A673 (cell line): ENCODE measurements at places on chromosomes 16 and 17. TPM values are rescaled to one million over a fixed set of nuclear protein-coding genes. Genes with fewer than 3 reads are reported as not detected.

- no peak for DNase-seq
- H3K27me3 ChIP-seq = no peaks in the 10 kb centered on the region
- H3K4me3 ChIP-seq = no peak overlapping the region
These were observed 2.5 kb downstream of the CISD3 start for GRCh38 chr17:38732376-38733281.

DNA sequence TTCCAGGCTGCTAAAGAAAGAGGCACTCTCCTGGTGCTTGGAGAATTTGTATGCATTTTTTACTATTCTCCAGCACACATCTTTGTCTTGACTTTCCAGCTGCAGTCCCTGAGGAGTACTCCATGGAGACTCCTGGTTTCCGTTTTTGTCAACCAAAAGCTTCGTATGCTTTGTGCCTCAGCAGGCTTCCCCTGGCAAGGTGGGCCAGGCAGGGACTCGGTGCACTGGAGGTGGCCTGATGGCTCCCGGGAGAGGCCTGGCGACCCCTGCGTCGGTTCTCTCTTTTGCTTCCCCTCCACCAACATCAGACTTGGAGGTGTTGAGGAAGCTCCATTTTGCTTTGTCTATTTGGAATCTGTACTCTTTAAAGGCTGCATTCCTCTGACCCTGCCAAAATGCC is 23.7 kb downstream of the CDK5R1 start:
- no peaks in the 10 kb centered on the region for H3K4me1 ChIP-seq
- H3K4me3 ChIP-seq = no peak overlapping the region
- DNase-seq = no peak
- H3K27me3 ChIP-seq = no peaks in the 10 kb centered on the region
- no peak overlapping the region for H3K27ac ChIP-seq

DNA sequence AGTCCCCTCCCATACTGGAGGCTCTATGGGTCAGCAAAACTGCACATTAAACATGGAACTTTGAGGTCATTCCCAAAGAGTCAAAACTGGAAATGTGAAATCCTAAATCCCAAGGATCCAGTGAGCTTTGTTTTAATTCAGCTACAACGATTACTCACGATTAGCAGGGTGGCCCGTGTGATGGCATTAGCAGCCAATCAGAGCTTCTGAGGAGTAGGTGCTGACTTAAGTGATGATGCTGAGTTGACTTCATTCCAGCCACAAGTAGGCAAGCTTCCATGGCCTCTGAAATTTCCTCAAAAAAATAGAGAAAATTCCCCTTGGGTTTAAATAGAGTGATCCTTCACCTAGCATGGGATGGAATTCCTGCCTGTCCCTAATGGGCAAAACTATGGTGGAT is 28.1 kb upstream of the BEAN1 start:
- H3K36me3 ChIP-seq = no peaks in the 10 kb centered on the region
- H3K4me3 ChIP-seq = no peak overlapping the region
- no peak for DNase-seq
- no peaks in the 10 kb centered on the region for H3K27me3 ChIP-seq

- no peak for DNase-seq
- peaks cover 9% of the 10 kb centered on the region for H3K27me3 ChIP-seq
- H3K4me1 ChIP-seq = no peaks in the 10 kb centered on the region
- H3K36me3 ChIP-seq = no peaks in the 10 kb centered on the region
- no peak overlapping the region for H3K4me3 ChIP-seq
These were observed 93.5 kb downstream of the NXN start for GRCh38 chr17:885971-886571.

DNA sequence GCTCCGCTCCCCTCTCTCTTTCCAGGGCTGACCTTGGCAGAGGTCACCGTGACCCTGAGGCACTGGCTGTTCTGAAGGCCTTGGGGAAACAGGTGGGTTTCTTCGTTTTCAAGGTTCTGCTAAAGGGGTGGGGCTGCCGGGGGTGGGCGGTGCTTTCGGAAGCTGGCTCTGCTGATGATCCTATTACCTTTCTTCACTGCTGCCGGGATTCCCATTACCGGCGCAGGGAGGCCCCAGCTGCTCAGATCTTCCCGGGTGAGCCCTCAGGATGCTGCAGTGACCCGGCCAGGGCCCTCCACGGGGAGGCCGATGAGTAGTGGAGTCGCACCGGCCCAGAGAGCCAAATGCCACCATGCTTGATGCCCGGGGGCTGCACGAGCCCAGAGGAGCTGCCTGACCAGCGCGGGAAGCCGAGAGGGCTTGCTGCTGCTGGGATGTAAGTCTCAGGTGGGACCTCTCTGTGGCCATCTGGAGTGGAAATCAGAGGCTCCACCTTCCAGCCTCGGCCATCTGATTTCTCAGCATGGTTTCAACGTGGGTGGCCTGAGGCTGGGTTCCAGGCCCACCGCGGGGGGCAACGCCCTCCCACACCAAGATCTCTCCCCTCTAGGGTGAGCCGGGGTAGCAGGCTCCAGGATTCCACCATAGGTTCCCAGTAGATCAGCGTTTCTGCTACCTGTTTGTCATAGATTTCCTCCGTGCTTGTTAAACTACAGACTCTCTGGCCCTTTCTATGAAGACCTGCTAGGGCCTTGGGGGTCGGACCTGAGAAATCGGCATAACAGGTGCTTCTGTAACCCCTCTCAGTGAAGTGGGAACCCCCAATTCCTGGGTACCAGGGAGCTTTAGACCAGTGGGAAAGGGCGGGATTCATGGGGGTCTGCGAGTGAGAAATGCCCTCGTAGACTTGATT is 21.6 kb upstream of the ADCY7 start:
- no peak for DNase-seq
- no peak overlapping the region for H3K4me3 ChIP-seq
- H3K27me3 ChIP-seq = no peaks in the 10 kb centered on the region
- no peak overlapping the region for H3K27ac ChIP-seq
- no peaks in the 10 kb centered on the region for H3K36me3 ChIP-seq

DNA sequence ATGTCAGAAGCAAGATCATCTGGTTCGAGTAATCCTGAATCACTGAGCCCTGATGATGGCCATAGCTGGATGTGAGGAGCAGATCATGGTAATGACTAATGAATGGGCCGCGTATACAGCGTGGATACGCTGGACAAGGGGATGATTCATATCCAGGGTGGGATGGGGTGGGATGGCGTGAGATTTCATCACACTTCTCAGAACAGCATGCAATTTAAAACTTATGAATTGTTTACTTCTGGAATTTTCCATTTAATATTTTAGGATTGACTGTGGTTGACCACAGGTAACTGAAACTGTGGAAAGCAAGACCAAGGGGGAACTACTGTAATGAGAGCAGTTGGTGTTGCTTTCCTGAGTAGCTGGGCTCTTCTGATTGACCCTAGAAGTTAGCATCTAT is 225.5 kb downstream of the STX8 start:
- no peak for DNase-seq
- H3K4me3 ChIP-seq = no peak overlapping the region
- no peaks in the 10 kb centered on the region for H3K36me3 ChIP-seq
- H3K27ac ChIP-seq = no peak overlapping the region
- H3K27me3 ChIP-seq = no peaks in the 10 kb centered on the region
- H3K4me1 ChIP-seq = no peaks in the 10 kb centered on the region

DNA sequence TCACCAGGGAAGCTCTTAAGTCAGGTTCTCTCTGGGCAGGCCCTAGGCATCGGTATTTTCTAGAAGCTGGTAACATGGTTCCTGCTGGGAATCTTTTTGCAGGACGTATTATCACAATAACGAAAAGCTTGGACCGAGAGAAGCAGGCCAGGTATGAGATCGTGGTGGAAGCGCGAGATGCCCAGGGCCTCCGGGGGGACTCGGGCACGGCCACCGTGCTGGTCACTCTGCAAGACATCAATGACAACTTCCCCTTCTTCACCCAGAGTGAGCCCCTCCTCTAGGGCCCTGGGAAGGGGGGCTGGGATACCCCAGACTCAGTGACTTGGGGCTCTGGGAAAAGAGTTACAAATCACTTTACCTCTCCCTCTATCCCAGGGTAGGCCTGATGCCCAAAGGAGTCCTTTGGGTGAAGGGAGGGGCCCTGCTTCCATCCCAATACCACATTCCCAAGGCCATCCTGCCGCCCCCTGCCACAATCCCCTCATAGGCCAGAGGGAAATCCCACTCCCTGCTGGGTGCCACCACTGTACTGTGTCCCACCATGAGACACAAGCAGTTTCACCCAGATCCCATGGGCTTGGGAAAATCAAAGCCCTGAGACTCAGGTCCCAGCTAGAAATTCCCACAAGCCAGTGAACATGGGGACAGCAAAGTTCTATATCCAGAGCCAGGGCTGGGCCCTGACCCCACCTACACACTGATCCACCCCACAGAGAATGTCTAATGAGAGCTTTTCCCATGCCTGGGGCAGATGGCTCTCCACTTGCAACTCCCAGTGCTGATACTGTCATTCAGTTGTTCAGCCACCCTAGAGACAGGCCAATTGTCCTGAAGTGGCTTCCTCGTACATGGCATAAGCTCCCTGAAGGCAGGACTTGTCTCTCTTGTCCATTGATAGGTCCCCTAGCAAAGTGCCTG is 23.0 kb downstream of the CDH5 start:
- H3K36me3 ChIP-seq = no peaks in the 10 kb centered on the region
- no peak overlapping the region for H3K4me3 ChIP-seq
- no peak for DNase-seq
- H3K4me1 ChIP-seq = no peaks in the 10 kb centered on the region

- DNase-seq = no peak
- no peak overlapping the region for H3K27ac ChIP-seq
- no peaks in the 10 kb centered on the region for H3K27me3 ChIP-seq
- H3K36me3 ChIP-seq = no peaks in the 10 kb centered on the region
- H3K4me3 ChIP-seq = no peak overlapping the region
These were observed 831.0 kb upstream of the EEF2KMT start for GRCh38 chr16:5928476-5929065.

- no peak overlapping the region for H3K27ac ChIP-seq
- no peaks in the 10 kb centered on the region for H3K4me1 ChIP-seq
- H3K4me3 ChIP-seq = no peak overlapping the region
- no peak for DNase-seq
- no peaks in the 10 kb centered on the region for H3K36me3 ChIP-seq
- H3K27me3 ChIP-seq = no peaks in the 10 kb centered on the region
These were observed 12.7 kb downstream of the SCGB1C2 start for GRCh38 chr17:149897-150584.

DNA sequence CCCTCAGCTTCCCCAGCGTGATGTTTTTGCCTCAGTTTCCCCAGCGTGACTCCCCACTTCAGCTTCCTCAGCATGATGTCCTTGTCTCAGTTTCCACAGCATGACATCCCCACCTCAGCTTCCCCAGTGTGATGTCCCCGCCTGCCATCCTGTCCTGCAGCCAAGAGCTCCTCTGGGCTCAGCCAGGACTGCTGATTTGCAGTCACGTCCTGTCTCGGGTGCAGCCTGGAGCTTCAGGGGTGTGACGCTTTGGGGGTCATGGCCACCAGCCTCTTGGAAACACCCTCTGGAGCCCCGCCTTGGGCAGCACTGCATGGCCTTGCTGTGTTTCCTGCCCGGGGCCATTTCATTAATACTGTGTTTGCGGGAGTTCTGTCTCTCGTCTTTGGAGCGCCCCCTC is 16.5 kb upstream of the NUDT16L1 start:
- H3K27ac ChIP-seq = no peak overlapping the region
- H3K4me3 ChIP-seq = no peak overlapping the region
- no peak for DNase-seq

DNA sequence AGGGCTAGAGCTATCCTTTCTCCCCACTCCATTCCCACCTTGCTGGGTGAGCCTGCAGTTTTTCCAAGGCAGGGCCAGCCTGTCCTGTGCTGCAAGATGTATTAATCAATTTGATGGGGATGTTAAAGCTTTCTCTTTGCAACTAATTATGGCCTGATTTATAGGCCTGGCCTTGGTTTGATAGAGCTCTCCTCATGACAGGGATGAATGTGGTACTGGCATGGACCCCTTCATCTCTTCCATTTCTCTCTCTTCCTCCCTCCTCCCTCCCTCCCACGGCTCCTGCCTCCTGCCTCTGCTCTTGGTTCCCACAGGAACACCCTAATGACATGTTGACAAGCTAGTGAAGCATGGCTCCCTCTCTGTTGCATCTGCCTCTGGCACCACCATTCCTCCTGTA is 47.2 kb upstream of the SKAP1 start:
- no peak overlapping the region for H3K4me3 ChIP-seq
- H3K27ac ChIP-seq = no peak overlapping the region
- H3K27me3 ChIP-seq = no peaks in the 10 kb centered on the region

- H3K27me3 ChIP-seq = no peaks in the 10 kb centered on the region
- no peaks in the 10 kb centered on the region for H3K36me3 ChIP-seq
- H3K27ac ChIP-seq = no peak overlapping the region
- H3K4me1 ChIP-seq = peaks cover 7% of the 10 kb centered on the region
- peak; percentile 82 for DNase-seq
- no peak overlapping the region for H3K4me3 ChIP-seq
These were observed 32.1 kb downstream of the ABR start for GRCh38 chr17:1147664-1148063.

DNA sequence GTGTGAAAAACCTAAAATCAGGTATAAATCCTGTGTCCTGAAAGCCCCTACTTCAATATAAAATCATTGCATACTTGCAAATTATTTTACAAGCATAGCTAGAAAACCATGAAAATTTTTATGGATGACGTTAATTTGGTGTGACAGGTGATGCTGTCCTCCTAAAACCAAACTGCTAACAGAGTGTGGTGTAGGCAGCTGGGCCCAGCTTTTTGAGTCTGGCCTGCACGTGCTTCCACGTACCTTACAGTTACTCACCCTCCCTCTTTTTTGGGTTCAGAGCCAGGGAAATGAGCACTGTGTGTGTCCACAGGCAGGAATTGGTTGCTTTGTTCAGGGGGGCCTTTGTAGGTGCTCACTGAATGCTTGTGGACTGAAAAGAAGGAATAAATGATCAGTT is 36.4 kb downstream of the CLEC16A start:
- no peaks in the 10 kb centered on the region for H3K4me1 ChIP-seq
- H3K4me3 ChIP-seq = no peak overlapping the region
- H3K27ac ChIP-seq = no peak overlapping the region
- H3K27me3 ChIP-seq = no peaks in the 10 kb centered on the region
- H3K36me3 ChIP-seq = no peaks in the 10 kb centered on the region

- no peaks in the 10 kb centered on the region for H3K4me1 ChIP-seq
- no peak overlapping the region for H3K4me3 ChIP-seq
- H3K27me3 ChIP-seq = no peaks in the 10 kb centered on the region
- no peak for DNase-seq
- no peaks in the 10 kb centered on the region for H3K36me3 ChIP-seq
These were observed 2.3 kb downstream of the TRPV3 start for GRCh38 chr17:3555189-3555796.

GRCh38 chr17:20091174-20092029 is 82.2 kb downstream of the SPECC1 start:
- no peak overlapping the region for H3K27ac ChIP-seq
- H3K4me3 ChIP-seq = no peak overlapping the region
- H3K36me3 ChIP-seq = no peaks in the 10 kb centered on the region
- H3K4me1 ChIP-seq = no peaks in the 10 kb centered on the region

The GDPD3 gene
- 2.5 and 4.4 TPM in 2 replicates for total RNA-seq

The LUC7L3 gene
- total RNA-seq = 185 and 194 TPM in 2 replicates

The PIPOX gene
- 7.8 and 8.8 TPM in 2 replicates for total RNA-seq

The CTRB2 gene
- not detected in 2 replicates for total RNA-seq

The BRIP1 gene
- total RNA-seq = 30.2 and 35.3 TPM in 2 replicates

The ICAM2 gene
- total RNA-seq = 0.99 and 1.2 TPM in 2 replicates

The MYO19 gene
- 53.0 and 61.1 TPM in 2 replicates for total RNA-seq

The NPTX1 gene
- total RNA-seq = 0.15 and 0.43 TPM in 2 replicates

The TRIM72 gene
- 0.04 TPM in 1 of 2 replicates, not detected in the other for total RNA-seq

The CCL4 gene
- total RNA-seq = not detected in 2 replicates

The HBA1 gene
- total RNA-seq = 5.9 and 9.5 TPM in 2 replicates

The RRAD gene
- 0.19 and 0.28 TPM in 2 replicates for total RNA-seq
